ENCODE measurements at places on chromosomes 1 and 21. TPM values are rescaled to one million over a fixed set of nuclear protein-coding genes. Genes with fewer than 3 reads are reported as not detected.

DNA sequence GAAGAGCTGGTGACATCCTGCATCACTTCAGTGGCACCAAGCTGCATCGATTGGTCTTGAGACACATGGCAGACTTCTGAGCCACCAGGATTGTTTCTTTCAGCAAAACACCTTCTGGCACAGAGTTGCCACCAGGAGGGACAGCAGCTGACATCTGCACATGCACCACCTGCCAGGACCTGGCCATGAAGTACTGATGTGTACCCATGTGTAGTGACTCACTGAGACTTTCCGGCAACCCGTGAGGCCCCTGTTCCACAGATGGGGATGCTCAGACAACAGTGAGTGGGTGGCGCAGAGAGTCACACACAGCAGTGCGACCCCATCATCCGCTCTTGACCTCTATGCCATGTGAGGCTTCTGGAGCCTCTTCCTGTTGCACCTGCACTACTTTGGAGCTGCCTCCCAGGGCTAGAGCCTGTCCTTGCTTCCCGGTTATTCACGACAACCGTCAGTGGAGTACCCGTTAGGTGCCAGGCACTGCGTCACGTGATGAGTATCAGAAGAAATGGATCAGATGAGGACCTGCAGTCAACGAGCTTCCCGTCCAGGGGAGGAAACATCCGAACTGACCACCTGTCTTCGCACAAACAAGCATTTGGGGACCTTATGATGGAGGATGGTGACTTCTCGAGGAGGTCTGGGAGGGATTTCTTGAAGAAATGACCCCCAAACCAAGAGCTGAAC, 80.5 kb upstream of the VAMP3 start:
- no peak for DNase-seq

- DNase-seq, result no peak
These were observed 667.1 kb upstream of the PKN2 start for GRCh38 chr1:88016947-88017346.

- no peak for DNase-seq
These were observed 4.9 kb downstream of the SLC5A9 start for GRCh38 chr1:48227165-48228013.

The CELA3B gene
- total RNA-seq, result 0.81 TPM

The TMEM81 gene
- 1.5 TPM for total RNA-seq

The GPR52 gene
- 0.94 TPM for total RNA-seq

The SIKE1 gene
- 77.9 TPM for total RNA-seq

The CZIB gene
- 34.4 TPM for total RNA-seq
